ENCODE measurements at places on chromosomes 12 and 14. TPM values are rescaled to one million over a fixed set of nuclear protein-coding genes. Genes with fewer than 3 reads are reported as not detected.

RDH12 gene
- not detected for total RNA-seq

RFLNA gene
- not detected for total RNA-seq

NEMP1 gene
- total RNA-seq = 15.9 TPM

DDX23 gene
- 73.6 TPM for total RNA-seq

GON7 gene
- 14.7 TPM for total RNA-seq

STON2 gene
- 1.3 TPM for total RNA-seq

OAS1 gene
- total RNA-seq = 29.0 TPM

CLEC7A gene
- total RNA-seq = not detected

KCNH5 gene
- not detected for total RNA-seq

ANKS1B gene
- 0.35 TPM for total RNA-seq

CLEC2D gene
- total RNA-seq = 0.27 TPM

KLRC1 gene
- not detected for total RNA-seq

RBMS2 gene
- total RNA-seq = 9.4 TPM

ZFP36L1 gene
- total RNA-seq = 127 TPM

INSM2 gene
- total RNA-seq = not detected

METAP2 gene
- total RNA-seq = 125 TPM

TCL1A gene
- not detected for total RNA-seq

NOVA1 gene
- 4.7 TPM for total RNA-seq

PRMT5 gene
- total RNA-seq = 99.6 TPM

SCNN1A gene
- total RNA-seq = 30.2 TPM

FERMT2 gene
- total RNA-seq = 42.8 TPM

TAS2R8 gene
- total RNA-seq = not detected

IL26 gene
- not detected for total RNA-seq

BMAL2 gene
- total RNA-seq = 16.1 TPM

NRIP2 gene
- not detected for total RNA-seq
